ENCODE measurements at places on chromosomes 5 and 9.

DNA sequence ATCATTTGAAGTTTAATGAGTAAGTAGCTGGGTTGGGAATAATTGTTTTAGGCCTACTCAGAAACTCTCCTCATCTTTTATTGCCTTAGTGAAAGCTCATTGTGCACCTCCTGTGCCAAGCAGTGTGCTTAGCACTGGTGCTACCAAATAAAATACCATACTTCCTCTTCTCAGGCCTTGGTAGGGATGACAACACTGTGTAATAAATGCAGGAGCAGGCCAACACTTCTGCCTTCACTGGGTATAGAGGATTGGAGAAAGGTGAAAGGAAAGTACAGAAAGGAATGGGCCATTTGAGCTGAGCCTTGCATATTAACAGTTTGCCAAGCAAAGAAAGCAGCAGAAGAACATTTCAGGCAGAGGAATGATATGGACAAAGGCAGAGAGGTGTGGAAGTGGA lies 285.7 kb downstream of the NR3C1 start:
- DNase-seq = no peak

- no peak for DNase-seq
These were observed 3.6 kb upstream of the PITX1 start for GRCh38 chr5:135037519-135038204.

- DNase-seq = no peak
These were observed 33.4 kb upstream of the CTNNA1 start for GRCh38 chr5:138719811-138720210.

DNA sequence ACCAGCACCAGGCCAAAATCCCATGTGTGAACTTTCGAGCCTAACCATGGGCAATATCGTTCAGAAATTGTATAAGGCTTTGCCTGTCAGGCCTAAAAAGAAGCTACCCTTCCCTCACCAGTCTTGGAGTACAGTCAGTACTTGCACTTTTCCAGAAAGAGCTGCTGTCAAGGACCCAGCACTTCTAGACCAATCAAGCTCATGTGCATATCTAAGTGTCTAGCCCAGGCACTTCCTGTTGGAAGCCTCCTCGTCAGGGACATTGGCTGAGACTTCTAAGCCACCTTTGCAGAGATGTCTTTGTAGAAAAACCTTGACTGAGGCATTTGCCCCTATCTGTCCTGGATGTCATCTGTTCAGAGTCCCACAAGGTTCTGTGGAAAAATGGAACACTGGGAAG lies 1930.5 kb downstream of the EFNA5 start:
- no peak for DNase-seq

DNA sequence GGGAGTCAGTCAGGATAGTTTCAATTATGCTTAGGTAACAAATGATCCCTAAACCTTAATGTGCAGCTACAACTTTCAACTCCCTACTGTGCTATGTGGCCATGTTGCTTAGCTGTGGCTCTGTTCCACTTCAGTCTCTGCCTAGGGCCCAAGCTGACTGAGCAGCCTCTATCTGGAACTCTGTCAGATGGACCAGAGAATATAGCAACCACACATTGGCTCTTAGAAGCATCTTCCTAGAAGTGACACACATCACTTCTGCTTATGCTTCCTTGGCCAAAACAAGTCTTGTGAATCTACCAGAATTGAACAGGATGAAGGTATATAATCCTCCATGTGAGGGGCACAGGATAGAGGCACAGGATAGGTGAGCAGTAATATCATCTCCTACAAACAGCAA lies 36.7 kb upstream of the TNC start:
- DNase-seq = no peak

DNA sequence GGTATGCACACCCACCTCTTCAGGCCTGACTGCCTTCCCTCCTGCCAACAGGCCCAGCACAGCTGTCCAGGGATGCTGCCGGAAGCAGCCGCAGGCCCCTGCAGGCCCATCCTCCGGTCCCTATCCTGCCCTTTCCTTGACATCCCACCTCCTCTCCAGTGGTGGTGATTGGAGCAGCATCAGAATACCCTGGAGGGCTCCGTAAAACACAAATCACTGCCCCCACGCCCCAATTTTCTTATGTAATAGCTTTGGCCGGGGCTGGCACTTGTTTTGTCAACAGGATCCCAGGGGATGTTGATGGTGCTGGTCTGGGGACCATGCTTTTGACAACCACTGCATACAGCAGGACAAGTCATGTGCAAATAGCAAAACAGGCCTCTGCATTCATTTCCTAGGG lies 274.5 kb downstream of the GADD45G start:
- no peak for DNase-seq

GRCh38 chr5:96377597-96377996 lies 55.5 kb downstream of the PCSK1 start:
- DNase-seq = no peak

DNA sequence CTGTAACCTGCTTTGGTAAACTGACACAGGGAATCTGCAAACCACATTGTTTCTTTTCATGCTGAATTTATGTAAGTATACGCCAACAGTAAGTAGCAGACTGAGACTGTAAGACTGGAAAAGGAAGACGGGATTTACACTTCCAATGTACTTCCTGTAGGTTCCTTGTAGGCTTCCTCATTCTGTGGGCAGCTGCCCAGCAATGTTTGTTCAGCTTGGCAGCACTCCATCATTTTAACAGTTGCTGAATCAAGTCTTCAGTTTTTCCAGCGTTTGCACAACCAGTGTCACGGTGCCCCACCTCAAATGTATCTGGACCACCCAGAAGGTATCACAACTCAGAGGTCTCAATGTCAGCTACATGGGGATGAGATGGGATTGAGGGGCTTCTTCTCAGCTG lies 232.6 kb downstream of the PRDM9 start:
- DNase-seq = no peak

DNA sequence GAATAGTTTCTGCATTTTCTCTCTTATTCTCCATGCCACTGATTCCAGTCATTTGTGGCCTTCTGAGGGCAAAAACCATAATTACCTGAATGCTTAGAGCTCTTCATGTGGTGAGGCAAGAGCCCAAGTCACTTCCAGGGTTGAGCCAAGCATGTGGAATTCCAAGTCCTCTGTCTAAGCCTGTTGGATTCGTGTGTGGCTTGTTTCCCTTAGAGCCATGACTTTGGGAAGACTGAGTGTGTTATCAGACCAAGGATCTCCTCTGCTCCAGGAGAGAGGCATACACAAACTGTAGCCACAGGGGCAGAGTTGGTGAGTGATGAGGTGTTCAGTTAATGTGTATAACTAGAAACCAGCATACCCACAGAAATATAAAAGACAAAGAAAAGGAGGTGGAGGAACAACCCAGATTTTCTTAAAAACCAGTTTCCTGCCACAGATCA lies 27.1 kb downstream of the SLC22A5 start:
- DNase-seq = peak; percentile 44

GRCh38 chr9:5920860-5921328 lies 30.2 kb downstream of the MLANA start:
- peak; percentile 39 for DNase-seq

- DNase-seq = peak; percentile 28
These were observed 154.2 kb downstream of the FOCAD start for GRCh38 chr9:20838218-20838617.

GRCh38 chr9:12822111-12822510 lies 47.3 kb downstream of the LURAP1L start:
- no peak for DNase-seq

DNA sequence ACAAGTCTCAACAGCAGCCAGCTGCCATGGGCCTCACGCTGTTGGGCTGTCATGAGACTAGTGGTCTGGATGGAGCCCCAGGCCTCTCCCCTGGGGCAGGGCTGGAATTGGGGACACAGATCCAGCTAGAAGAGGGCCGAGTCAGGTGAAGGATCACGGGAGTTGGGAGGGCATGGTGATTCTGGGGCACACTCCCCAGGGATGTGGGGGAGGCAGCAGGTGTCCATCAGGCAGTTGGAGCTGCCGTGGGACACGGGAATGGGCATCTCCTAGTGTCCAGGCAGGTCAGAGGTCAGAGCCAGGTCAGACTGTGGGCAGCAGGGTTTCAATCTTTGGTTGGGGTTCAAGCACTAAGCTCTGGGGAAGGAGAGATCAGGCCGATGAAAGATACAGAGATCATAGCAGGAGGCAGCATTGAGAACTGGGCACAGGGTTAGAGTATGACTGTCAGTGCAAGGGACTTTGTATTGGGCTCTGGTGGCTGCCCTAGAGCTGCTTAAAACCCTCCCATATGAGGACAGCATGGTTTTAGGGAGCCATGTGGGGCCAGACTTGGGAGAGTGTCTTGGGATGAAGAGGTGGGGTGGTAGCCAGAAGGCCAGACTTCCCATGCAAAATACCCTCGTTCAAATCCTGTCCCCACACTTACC lies 59.2 kb downstream of the ARHGEF37 start:
- DNase-seq = no peak

GRCh38 chr5:167835146-167835545 lies 456.3 kb upstream of the WWC1 start:
- no peak for DNase-seq

DNA sequence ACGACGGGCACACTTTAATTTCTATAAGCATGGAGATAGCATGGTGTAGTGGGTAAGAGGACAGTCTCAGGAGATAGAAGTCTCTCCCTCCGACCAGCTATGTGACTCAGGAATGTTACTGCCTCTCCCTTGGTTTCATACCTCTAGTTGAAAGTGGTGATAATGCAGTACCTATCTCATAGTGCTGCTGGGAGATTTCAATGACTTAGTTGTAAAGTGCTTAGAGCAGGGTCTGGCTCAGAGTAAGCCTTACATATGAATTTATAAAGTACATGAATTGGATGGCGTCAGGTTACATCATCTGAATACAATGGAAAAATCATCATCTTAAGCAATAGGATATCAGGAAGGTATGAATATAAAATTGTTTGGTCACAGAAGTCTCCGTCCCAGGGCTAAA lies 952.8 kb upstream of the EDIL3 start:
- DNase-seq = no peak

Measured in HFFc6 (cell line).